ENCODE measurements at places on chromosomes 5 and 9.

DNA sequence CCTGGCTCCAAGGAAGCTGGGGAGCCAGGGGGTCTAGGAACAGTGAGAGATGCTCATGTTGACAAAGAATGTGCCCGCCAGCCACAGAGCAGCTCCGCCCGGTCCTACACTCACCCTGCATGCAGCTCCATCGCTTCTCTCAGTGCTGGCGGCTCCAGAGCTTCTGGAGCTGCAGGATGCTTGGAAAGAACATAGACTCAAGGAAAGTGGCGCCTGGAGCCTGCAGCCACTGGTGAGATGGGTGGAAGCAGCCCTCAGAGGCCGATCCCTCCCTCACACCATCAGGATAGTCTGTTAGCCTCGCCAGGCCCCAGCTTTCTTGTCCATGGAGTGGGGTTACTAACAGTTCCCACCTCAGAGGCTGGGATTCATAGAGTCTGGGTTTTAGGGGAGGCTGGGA lies 26.4 kb upstream of the SLC6A19 start:
- no peak for DNase-seq

- peak; percentile 26 for DNase-seq
Observed at GRCh38 chr5:118791926-118792734, 196.2 kb downstream of the DTWD2 start.

DNA sequence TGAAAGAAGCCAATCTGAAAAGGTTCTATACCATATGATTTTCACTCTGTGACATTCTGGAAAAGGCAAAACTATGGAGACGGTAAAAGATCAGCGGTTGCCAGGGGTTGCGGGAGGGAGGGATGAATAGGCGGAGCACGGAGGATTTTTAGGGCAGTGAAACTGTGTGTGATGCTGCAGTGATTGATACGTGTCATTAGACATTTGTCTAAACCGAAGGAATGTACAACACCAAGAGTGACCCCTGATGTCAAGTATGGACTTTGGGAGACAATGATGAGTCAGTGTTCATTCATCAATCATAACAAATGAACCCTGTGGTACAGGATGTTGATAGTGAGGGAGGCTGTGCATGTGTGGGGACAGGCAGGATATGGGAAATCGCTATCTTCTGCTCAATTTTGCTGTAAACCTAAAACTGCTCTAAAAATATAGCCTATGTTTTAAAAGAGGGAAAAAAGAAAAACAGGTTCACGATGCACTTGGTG lies 34.4 kb downstream of the ERGIC1 start:
- no peak for DNase-seq

DNA sequence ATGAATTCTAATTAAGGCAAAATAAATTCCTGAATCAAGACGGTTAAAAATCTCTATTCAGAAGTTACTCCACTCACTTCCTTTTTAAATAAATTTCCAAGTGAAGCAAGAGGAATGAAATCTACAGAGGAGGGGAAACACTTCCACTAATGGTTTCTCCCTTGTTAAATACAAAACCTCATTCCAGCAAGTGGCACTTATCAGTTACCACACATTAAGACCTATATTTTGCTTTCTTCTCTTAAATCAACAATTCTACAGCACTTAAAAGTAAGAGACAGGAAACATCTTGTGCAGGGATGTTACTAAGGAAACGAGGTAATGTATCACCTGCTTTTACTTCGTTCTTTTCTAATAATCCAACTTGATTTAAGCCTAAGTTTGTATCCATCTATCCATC lies 172.6 kb downstream of the RAPGEF6 start:
- DNase-seq: no peak

DNA sequence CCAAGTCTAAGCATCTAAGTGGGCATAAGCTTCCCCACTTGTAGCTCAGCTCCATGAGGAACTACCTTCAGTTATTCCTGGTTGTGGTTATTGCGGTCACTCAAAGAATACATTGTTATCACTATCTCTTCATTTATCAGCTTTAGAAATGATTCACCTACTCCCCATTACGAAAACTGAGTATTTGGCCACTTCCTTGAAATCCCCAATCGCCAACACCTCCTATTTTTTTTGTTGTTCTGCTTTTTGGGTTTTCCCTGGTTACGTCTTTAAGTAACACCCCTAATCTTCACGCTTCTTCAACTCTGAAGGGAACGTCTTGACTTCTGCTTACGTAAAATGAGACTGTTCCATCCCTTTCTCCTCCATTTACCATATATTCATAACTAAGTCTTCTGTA lies 20.7 kb downstream of the MAPK9 start:
- DNase-seq: no peak

DNA sequence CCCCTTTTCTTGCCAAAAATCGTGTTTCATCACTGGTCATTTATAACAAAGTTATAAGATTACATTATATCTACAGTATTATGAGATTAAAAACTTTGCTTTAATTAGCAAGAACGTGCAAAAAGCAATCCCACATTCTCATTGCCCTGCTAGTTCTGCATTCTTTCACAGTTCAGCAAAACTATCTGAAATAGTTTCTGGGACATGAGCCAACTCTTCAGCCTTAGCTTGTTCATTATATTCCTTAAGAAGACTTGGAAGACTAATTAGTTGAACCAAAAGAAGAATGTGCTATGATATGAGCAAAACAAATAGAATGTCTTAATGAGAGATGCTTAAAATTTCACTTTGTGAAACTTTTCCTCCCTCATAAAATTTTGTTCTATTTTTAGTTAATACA lies 76.7 kb downstream of the ITGA1 start:
- DNase-seq: no peak

DNA sequence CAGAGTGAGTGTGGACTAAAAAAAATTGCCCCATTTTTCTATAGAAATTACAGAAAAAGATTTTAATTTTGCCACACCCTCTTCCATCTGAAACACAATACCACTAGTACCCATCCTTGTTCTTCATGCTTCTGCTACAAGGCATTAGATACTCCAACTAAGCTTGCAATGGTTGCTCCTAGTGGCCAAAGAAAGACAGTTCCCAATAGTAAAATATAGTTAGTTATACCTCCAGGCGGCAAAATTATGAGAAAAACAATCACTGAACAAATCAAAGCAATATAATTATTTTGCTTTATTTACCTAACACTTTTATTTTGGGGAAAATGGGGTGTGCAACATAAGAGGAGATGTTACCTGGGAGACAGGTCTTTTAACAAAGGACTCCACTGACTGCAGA lies 101.2 kb downstream of the RAPGEF6 start:
- no peak for DNase-seq

DNA sequence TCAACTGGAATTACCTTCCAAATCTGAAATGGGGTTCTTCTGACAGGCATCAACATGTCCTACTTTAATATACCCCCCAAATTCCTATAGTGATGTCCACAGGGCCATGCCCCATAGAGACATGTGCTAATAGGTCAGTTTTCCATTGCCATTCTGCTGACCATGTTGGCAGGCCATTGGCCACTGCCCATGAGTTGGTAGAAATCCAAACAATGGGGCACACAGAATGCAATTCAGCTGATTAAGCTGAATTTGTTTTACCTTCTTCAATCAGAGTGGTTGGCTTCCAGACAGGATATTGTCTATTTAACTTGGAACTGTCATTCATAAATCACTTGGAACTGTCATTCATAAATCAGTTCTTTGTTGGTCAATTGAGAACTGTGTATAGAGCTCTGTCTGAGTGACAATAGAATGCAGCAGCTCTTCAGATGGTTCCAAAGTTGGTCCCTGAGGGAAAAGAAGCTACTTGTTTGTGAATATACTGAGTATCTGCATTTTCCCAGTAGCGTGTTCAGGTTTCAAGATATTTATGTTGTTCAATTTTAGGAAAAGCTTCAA lies 336.9 kb downstream of the DRD1 start:
- DNase-seq: no peak

- peak; percentile 73 for DNase-seq
Observed at GRCh38 chr9:8733131-8733954, 933.8 kb upstream of the DMAC1 start.

Data from posterior cingulate gyrus (tissue), 11 donors.